ENCODE measurements at places on chromosomes 16 and 17.

DNA sequence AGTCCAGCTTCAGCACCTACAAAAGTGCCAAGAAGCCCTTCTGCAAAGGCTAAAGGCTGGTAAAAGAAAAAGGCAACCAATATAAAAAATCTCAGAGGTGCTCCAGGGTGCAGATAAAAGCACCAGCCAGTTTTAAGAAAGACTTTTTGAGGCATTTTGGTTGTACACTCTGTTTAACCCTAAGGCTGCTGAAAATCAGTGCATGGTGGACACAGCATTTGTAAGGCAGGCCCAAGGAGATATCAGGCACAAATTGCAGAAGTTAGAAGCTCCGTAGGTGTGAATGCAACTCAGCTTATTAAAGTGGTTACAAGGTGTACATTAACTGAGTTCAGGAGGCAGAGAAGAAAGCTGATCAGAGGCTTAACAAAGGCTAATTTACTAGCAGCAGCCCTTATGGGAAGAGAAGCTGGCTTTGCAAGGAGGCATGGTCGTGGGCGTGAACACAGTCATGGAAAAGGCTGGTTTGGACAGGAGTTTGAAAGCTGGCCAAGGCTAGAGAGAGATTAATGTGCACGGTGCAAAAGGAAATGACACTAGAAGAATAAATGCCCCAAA is 21.1 kb downstream of the ACSM1 start:
- no peak for DNase-seq

DNA sequence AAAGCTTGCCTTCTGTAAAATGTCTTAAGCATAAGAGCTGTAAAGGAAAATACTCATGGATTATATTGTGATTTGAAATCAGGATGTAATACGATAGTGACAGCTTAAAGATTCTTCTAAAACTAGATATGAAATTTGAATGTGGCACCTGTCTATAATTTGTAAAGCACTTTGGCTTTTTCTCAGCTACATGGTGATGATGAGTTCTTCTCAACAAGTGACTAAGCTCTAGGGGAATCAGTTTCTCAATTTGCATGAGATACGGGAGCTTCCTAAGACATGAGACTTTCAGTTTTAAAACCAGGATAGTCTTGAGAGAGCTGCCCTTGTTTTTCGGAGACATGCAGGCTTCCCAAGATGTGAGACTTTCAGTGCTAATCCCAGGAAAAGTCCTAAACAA is 439.2 kb downstream of the CDH13 start:
- no peak for DNase-seq

- no peak for DNase-seq
Measured at GRCh38 chr17:73743518-73744201, 99.4 kb upstream of the SDK2 start.

GRCh38 chr17:81870131-81870980 is 781 bp downstream of the ARHGDIA start:
- no peak for DNase-seq

DNA sequence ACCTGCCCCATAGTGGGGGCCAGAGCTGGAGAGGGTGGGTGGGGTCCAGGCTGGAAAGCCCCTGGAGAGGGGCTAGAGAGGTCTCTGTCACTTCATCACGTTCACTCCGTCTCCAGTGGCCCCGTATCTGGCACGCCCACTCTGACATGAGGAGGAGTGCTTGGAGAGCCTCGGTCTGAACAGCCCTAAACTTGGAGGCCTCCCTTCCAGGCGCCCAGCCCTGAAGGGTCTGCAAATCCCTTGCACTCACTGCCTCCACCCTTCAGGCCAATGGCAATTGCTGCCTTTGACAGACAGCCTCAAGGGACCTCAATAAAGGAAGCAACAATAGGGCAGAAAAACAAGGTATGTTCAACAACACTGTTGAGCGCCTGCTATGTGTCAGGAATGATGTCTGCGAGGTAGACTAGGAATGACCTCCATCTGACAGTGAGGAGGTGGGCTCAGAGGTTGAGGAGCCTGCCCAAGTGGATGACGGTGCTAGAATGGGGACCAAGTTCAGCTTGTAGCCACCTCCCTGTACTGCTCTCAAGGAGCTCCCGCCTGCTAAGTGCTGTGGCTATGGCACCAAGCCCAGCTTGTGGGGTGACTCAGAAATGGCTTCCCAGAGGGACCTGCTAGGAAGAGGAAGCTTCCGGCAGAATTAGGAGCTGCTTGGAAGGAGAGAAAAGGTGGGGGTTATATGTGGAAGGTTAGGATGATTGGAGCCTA is 2.9 kb upstream of the EPX start:
- no peak for DNase-seq

DNA sequence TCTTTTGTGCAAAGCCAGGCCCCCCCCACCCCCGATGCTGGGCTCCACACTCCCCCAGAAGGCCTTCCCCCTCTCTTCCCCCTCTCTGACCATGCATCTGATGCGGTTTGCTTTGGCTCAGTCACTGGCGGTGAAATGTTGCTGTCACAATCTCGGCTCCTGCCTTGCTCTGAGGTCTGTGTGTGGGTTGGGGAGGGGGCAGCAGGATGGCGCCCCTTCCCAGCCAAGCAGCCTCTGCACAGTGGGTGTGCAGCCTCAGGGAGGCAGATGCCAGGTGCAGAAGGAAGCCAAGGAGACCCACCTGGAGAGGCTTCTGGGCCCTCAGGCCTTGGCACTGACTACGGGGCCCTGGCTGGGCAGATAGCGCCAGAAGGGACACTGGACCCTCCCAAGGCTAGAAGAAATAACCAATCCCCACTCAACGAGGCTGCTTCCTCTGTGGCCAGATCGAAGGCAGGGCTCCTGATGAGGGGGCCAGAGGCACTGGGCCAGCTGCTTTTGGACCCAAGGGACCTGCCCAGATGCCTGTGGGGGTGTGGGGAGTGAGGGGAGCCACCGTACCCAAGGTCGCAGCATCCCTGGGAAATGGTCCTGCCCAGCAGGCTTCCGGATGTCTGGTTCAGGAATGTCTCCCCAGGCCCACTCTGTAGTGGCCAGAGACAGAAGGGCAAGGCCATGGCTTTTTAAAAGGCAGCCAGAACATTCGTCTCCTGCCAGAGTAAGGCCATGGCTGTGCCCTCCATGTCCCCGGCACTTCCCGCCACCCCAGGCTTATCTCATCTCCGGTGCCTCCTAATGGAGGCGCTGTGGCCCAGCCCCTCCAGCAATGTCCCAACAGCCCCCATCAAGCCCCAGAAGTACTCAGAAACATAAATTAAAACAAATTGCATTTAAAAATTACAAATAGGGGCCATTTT is 43.4 kb upstream of the SLC38A10 start:
- DNase-seq: no peak

DNA sequence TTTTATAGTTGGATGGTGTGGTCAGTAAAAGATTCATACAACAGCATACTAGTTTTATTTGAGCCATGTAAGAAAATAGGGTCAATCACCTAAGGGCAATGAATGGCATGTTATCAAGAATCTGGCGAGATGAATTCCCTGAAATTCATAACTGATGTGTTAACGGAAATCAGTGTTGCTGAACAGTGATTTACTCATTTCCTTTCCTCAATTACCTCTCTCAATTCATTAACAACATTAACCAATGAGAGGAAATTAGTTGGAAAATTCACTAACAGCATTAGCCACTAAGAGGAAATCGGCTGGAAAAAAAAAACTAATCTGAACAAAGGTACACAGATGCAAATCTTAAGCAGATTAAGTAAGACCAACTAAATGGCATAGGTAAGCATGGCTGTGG is 6.3 kb downstream of the CMTR2 start:
- no peak for DNase-seq

- no peak for DNase-seq
Measured at GRCh38 chr16:48907906-48908634, 298.1 kb upstream of the N4BP1 start.

DNA sequence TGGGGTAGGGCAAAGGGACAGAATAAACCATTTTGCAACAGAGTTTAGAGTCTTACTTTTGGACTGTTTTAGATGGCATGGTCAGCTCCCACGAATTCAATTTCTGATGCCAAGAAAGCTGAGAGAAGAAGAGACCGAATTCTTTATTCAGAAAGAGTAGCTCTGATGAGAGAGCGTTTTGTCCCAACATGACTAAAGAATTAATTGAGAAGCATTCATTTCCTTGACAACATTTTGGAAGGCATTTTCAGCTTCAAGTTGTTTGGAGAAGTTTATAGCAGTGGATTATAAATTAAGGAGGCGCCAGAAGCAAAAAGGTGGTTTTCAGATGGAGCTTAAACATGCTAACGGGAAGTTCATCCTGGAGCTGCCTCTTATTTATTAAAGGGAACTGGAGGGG is 12.2 kb downstream of the GAN start:
- DNase-seq: no peak

DNA sequence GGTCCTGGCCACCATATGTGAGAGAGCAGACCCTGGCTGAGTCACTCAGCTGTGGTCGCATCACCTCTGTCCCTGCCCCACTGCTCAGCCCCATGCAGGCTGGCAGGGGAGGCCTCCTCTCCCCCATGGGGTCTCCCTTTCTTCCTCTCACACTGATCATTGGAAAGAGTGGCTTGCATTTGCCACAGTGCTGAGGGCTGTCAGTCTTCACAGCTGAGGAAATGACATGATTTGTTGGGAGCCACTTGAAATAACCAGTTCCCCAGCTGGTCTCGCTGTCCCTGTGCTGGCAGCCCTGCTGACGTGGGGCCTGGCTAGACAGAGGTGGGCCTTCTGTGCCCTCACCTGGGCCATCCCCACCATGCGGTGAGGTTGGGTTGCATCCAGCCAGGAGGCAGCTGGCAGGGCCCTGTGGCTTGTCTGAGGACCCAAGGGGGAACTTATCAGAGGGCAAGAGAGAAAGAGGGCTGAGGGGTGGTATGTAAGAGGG is 30.1 kb upstream of the MED9 start:
- no peak for DNase-seq

- DNase-seq: no peak
Measured at GRCh38 chr17:33299115-33299514, 6.0 kb upstream of the ASIC2 start.
